NCI-H82 (cell line): ENCODE measurements at places on chromosomes 2 and 18.

DNA sequence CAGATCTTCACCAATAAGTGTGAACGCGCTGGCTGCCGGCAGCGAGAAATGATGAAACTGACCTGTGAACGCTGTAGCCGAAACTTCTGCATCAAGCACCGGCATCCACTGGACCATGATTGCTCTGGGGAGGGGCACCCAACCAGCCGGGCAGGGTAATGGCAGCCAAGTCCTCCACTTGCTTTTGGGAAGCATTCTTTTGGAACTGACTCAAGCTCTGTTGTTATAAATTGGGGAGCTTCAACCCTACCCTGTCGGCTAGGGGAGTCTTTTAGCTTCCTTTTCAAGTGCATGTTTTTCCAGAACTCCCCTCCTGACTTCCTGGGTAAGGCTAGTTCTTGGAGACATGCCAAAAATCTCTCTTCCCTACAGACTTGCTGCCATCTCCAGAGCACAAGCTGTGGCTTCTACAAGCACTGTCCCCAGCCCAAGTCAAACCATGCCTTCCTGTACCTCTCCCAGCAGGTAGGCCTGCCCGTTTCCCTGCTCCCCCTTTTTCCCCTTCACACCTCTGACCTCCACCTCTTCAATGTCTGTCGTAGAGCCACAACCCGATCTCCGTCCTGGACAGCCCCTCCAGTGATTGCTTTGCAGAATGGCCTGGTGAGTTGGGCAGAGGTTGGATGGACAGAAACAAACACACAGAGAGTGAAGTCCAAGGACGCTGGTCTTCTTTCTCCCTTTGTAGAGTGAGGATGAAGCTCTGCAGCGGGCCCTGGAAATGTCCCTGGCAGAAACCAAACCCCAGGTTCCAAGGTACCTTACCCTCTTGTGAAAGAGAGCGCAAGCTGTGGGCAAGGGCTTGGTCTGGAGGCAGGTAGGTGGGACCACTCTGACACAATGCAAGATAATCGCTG lies 1.5 kb downstream of the ZFAND2B start:
- peak; percentile 36 for DNase-seq

DNA sequence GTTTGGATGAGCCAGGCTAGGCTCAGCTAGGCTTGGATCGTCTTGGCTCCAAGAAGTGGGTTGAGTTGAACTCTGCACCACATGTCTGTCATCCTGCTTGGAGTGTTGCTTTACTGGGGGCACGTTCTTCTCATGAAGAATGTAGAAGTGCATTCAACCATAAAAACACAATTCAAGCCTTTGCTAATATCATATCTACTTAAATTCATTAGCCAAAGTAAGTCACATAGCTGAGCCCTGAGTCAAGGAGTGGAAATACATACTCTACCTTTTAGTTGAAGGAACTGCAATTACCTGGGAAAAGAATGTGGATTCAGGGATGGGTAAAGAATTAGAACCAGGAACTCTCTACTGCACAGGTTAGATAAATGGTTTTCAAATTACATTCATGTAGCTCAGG lies 360.4 kb upstream of the KCNH7 start:
- no peak for DNase-seq

GRCh38 chr2:71923887-71924533 lies 223.7 kb downstream of the CYP26B1 start:
- peak; percentile 84 for DNase-seq

DNA sequence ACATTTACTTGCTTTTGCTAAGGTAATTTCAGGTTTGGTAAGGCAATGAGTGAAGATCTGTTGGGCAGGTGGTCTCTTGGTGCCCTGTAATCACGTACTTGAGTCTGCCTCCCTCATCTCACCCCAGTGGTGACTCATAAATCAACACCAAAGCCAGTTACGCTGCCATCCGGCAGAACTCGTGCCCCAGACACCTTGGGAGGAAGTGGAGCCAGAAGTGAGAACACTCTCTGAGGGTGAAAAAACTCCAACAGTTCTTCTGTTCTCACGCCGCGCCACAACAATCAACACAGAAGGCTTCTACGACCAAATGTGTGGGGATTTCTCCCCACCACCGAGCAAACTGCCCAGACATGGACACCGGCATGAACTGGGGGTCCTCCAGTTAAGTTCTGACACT lies 206.2 kb downstream of the ARL4C start:
- DNase-seq, result no peak

DNA sequence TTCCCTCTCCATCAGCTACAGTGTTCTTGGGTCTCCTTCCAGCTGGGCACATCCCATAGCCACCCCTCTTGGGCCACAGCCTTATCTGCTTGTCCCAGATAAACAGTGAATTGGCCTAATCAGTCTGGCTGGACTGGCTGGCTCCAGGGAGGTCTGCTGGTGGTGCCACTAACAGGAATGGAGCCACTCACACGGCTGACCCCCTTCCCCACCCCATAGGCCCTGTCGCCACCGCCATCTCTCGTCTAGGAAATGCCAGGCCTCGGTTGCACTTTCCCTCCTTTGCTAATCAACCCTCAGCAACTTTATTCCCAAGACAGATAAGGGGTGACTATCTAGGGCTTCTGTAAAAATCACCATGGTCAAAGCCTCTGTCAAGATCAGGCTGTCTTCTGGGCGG lies 23.0 kb upstream of the TNP1 start:
- DNase-seq, result no peak

GRCh38 chr2:88639865-88640264 lies 12.6 kb upstream of the EIF2AK3 start:
- no peak for DNase-seq

GRCh38 chr2:213224366-213224765 lies 59.9 kb upstream of the SPAG16 start:
- no peak for DNase-seq

GRCh38 chr2:217402761-217403383 lies 543.0 kb upstream of the TNP1 start:
- DNase-seq, result peak; percentile 85

DNA sequence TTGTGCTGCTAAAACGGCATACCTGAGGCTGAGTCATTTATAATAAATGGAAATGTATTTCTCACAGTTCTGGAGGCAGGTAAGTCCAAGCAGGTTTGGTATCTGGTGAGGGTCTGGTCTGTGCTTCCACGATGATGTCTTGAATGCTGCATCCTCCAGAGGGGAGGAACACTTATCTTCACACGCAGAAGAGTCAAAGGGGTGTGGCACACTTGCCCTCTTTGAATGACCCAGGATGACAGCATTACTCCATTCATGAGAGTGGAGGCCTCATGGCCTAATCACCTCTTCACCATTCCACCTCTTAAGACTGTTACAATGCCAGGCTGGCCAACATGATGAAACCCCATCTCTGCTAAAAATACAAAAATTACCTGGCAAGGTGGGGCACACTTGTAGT lies 61.0 kb downstream of the NCAPH start:
- DNase-seq, result no peak

- DNase-seq, result no peak
Observed at GRCh38 chr2:67716895-67717396, 319.8 kb downstream of the ETAA1 start.

DNA sequence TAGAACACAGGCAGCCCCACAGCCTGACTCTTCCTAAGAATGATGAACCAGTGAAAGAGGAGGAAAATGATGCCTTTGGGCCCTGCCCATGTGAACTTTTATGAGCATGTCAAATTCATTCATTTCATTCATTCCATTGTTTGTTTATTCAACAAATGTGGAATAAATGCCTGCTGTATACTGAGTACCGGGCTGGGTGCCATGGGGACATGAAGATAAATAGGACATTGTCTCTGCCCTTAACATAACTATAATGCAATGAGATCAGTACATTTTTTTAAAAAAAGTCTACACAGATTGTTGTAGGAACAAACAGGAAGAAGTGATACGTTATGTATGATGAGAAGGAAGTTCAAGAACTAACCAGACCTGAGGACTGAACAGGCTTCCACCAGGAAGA lies 14.7 kb downstream of the MREG start:
- DNase-seq, result no peak

DNA sequence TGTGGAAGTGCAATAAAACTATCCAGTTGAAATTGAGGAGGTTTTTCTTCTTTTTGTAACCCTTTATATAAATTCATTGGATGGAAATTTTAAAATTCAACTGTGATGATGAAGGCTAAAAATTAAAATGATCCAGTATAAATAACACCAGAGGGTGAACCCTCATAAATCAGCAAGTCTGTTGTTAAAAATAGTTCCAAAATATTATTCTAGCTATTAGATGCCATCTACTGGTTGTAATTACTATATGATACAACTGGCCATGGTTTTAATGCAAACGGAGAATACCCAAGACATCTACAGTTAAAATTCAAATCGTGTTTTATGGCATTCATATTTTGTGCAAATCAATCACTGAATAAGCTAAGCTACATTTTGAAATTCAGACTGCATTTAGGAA lies 53.8 kb downstream of the TMEM200C start:
- DNase-seq, result no peak

- peak; percentile 40 for DNase-seq
Observed at GRCh38 chr2:85132397-85132796, 795 bp upstream of the TCF7L1 start.

GRCh38 chr2:224709301-224709700 lies 6.9 kb downstream of the CCDC195 start:
- no peak for DNase-seq
